ENCODE measurements at places on chromosomes 1 and 21.

- H3K4me1 ChIP-seq, result peaks cover 6% of the 10 kb centered on the region
- peaks cover 100% of the 10 kb centered on the region for H3K36me3 ChIP-seq
- no peaks in the 10 kb centered on the region for H3K27me3 ChIP-seq
- H3K27ac ChIP-seq, result peak overlapping the region; percentile 49
- ATAC-seq, result no peak
Observed at GRCh38 chr1:156476501-156477298, 23.9 kb downstream of the MEF2D start.

GRCh38 chr21:45517249-45518065 is 24.8 kb downstream of the SLC19A1 start:
- H3K27me3 ChIP-seq, result no peaks in the 10 kb centered on the region
- H3K4me3 ChIP-seq, result no peak overlapping the region
- no peaks in the 10 kb centered on the region for H3K4me1 ChIP-seq
- ATAC-seq, result no peak
- no peaks in the 10 kb centered on the region for H3K36me3 ChIP-seq

- H3K4me1 ChIP-seq, result no peaks in the 10 kb centered on the region
- no peak overlapping the region for H3K27ac ChIP-seq
- H3K36me3 ChIP-seq, result no peaks in the 10 kb centered on the region
- no peak for ATAC-seq
- H3K27me3 ChIP-seq, result no peaks in the 10 kb centered on the region
Observed at GRCh38 chr1:211309617-211310016, 17.0 kb upstream of the TRAF5 start.

DNA sequence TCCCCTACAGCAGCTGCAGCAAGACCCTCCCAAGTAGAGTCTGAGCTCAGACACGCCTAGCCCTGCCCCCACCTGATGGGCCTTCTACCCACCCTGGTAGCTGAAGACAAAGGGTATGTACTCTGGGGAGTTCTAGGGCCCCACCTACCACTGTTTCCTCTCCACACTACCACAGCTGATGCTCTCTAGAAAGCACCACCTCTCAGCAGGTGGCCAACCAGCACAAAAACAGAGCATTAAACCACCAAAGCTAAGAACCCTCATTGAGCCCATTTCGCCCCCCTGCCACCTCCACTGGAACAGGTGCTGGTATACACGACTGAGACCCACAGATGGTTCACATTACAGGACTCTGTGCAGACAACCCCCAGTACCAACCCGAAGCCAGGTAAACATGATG is 258.9 kb downstream of the SETD4 start:
- H3K4me3 ChIP-seq, result no peak overlapping the region
- H3K36me3 ChIP-seq, result no peaks in the 10 kb centered on the region
- no peak for ATAC-seq
- no peaks in the 10 kb centered on the region for H3K4me1 ChIP-seq
- no peaks in the 10 kb centered on the region for H3K27me3 ChIP-seq
- no peak overlapping the region for H3K27ac ChIP-seq

- H3K36me3 ChIP-seq, result peaks cover 87% of the 10 kb centered on the region
- no peak for ATAC-seq
- H3K27ac ChIP-seq, result no peak overlapping the region
- no peaks in the 10 kb centered on the region for H3K27me3 ChIP-seq
Observed at GRCh38 chr1:229538945-229539344, 19.6 kb downstream of the ABCB10 start.

DNA sequence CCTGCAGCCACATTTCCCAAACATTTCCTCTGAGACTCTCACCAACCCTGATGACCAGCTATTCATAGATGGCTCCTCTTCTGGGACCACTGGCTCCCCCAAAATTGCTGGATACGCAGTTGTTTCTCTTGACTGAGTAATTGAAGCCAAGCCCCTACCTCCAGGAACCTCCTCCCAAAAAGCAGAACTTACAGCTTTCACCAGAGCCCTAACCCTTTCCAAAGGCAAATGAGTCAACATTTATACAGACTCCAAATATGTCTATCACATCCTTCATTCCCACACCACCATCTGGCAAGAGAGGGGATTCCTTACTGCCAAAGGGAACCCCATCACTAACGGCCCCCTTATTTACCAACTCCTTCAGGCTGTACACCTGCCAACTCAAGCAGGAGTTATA is 20.3 kb upstream of the CA6 start:
- H3K36me3 ChIP-seq, result no peaks in the 10 kb centered on the region
- H3K27ac ChIP-seq, result no peak overlapping the region
- H3K4me1 ChIP-seq, result no peaks in the 10 kb centered on the region
- no peak for ATAC-seq

- no peaks in the 10 kb centered on the region for H3K36me3 ChIP-seq
- H3K4me3 ChIP-seq, result no peak overlapping the region
- no peaks in the 10 kb centered on the region for H3K4me1 ChIP-seq
- no peak overlapping the region for H3K27ac ChIP-seq
Observed at GRCh38 chr1:86997538-86997937, 83.1 kb downstream of the HS2ST1 start.
